Gastroesophageal sphincter (tissue), 4 donors: ENCODE measurements at places on chromosomes 16 and 17. TPM values are rescaled to one million over a fixed set of nuclear protein-coding genes. Genes with fewer than 3 reads are reported as not detected.
A peak's percentile ranks its signal among the peaks of the same experiment; 100 is the strongest.

- H3K4me3 ChIP-seq: no peak overlapping the region
- no peaks in the 10 kb centered on the region for H3K27me3 ChIP-seq
- ATAC-seq: no peak
- H3K36me3 ChIP-seq: no peaks in the 10 kb centered on the region
- H3K4me1 ChIP-seq: no peaks in the 10 kb centered on the region
- H3K27ac ChIP-seq: no peak overlapping the region
Measured at GRCh38 chr17:61482467-61482866, 30.2 kb downstream of the TBX4 start.

DNA sequence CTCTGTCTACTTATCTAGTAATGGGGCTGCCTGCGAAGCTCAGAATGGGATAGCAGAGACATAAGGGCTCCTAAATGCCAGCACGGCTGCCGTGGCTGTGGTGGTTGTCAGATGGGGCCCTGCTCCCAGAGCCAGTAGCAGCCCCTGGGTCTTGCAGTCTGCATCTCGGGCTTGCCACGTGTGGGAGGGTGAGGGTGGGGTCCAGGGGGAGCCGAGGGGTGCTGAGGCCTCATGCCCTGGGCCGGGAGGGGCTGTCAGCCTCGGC is 88.8 kb upstream of the GSE1 start:
- no peaks in the 10 kb centered on the region for H3K36me3 ChIP-seq
- no peak overlapping the region for H3K27ac ChIP-seq
- peaks cover 34% of the 10 kb centered on the region for H3K4me1 ChIP-seq
- no peaks in the 10 kb centered on the region for H3K27me3 ChIP-seq

DNA sequence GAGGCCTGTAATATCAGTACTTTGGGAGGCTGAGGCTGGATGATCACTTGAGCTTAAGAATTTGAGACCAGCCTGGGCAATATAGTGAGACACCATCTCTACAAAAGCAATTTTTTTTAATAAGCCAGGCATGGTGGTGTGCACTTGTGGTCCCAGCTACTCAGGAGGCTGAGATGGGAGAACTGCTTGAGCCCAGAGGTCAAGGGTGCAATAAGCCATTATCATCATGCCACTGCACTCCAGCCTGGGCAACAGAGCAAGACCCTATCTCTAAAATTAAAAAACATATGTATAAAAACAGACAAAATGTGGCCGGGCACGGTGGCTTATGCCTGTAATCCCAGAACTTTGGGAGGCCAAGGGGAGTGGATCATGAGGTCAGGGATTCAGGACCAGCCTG is 3.2 kb upstream of the ZNF785 start:
- H3K36me3 ChIP-seq: no peaks in the 10 kb centered on the region
- H3K27ac ChIP-seq: no peak overlapping the region
- peaks cover 10% of the 10 kb centered on the region for H3K4me1 ChIP-seq
- H3K4me3 ChIP-seq: no peak overlapping the region
- H3K27me3 ChIP-seq: no peaks in the 10 kb centered on the region

GRCh38 chr17:8332688-8333087 is 7.0 kb upstream of the ODF4 start:
- peaks cover 16% of the 10 kb centered on the region for H3K27me3 ChIP-seq
- H3K4me1 ChIP-seq: no peaks in the 10 kb centered on the region
- no peak overlapping the region for H3K4me3 ChIP-seq
- no peaks in the 10 kb centered on the region for H3K36me3 ChIP-seq

- no peaks in the 10 kb centered on the region for H3K27me3 ChIP-seq
- H3K27ac ChIP-seq: peak overlapping the region; percentile 38
- H3K36me3 ChIP-seq: no peaks in the 10 kb centered on the region
- H3K4me3 ChIP-seq: peak overlapping the region; percentile 54
- H3K4me1 ChIP-seq: peaks cover 18% of the 10 kb centered on the region
Measured at GRCh38 chr17:7922269-7922844, 6.3 kb upstream of the RNF227 start.

DNA sequence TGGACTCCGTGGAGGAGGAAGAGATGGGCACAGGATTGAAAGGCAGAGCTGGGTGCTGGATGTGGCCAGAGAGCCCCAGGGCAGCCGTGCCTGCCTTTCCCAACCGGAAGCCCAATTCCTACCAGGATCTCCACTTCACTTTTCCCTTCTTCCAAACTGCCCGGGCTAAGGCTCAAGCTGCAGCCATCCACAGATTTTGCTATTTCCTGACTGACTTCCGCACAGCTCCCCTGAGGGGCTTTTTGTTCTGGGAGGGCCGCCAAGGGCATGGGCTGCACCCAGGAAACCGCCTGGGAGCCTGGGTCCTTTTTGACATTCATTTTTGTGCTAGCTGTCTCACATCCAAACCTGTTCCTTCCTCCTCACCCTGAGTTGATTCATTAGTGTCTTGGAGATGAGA is 4.2 kb downstream of the SHISA6 start:
- no peaks in the 10 kb centered on the region for H3K36me3 ChIP-seq
- no peak overlapping the region for H3K27ac ChIP-seq
- no peak overlapping the region for H3K4me3 ChIP-seq
- ATAC-seq: no peak
- H3K27me3 ChIP-seq: peaks cover 86% of the 10 kb centered on the region

DNA sequence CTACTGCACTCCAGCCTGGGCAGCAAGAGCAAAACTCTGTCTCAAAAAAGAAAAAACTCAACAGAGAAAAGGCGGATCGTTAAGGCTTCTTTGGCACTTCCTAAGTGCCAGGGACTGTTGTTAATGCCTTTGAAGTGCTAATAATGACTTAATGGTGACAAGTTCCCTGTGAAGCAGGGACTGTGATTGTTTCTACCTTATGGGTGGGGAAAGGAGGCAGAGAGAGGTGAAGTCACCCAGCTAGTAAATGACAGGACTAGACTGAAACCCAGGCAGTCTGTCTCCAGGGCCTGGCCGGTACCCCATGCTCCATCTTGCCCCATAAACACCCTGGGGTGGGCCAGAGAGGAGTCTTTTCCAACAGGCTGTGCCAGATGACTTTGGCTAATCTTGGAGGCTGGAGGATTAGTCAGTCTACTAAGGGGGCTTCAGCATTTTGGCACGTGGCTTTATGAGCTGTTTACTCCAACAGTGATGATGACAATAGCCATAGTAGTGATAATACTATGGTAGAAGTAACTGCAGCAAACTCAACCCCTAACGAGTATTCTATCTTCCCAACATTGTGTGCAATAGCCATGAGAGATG is 26.9 kb downstream of the ABCC1 start:
- H3K4me1 ChIP-seq: peaks cover 24% of the 10 kb centered on the region
- H3K27ac ChIP-seq: peak overlapping the region; percentile 91
- no peak overlapping the region for H3K4me3 ChIP-seq
- peaks cover 8% of the 10 kb centered on the region for H3K36me3 ChIP-seq
- peak; percentile 1 for ATAC-seq

GRCh38 chr17:10197721-10198508 is 491 bp downstream of the GAS7 start:
- peak overlapping the region; percentile 73 for H3K27ac ChIP-seq
- H3K27me3 ChIP-seq: peaks cover 18% of the 10 kb centered on the region
- no peaks in the 10 kb centered on the region for H3K36me3 ChIP-seq
- ATAC-seq: peak; percentile 39

The PTX4 gene
- total RNA-seq: not detected
